ENCODE measurements at places on chromosomes 2 and 18.
A peak's percentile ranks its signal among the peaks of the same experiment; 100 is the strongest.

DNA sequence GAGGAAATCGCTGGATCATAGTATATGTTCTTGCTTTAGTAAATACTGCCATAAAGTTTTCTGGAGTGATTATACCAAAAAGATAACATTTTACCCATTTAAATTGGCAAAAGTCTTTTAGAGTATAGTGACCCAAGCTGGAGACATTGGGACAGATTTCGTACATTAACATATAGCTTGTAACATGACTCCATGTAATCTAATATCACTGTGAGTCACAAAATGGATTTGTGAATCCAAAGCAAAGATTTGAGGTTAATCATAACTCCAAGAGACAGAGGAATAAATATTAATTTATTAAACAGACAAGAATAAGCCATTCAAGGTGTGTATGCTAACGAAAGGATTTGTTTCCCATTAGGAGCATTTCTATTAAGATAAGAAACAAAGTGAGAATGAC is 45.0 kb upstream of the RMP24 start:
- DNase-seq, result no peak

- no peak for DNase-seq
These were observed 116.3 kb downstream of the ZBTB7C start for GRCh38 chr18:48292782-48293424.

GRCh38 chr2:64780041-64780440 is 126.3 kb upstream of the SERTAD2 start:
- no peak for DNase-seq

DNA sequence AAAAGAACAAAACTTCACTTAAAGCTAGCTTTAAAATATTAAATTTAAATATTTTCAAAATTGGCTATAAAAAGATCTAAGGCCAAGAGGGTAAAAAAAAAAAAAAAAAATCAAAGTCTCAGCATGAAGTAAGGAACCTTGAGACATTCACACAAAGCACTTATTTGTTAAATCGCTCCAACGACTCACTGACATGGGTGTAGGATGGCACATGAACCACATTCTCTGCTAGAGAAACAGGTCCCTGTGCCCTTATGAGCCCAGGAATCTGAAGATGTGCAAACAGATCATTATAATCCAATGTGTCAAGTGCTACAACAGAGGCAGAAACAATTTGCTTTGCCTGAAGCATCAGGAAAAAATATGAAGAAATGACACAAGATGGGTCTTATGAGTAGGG is 13.8 kb downstream of the LAPTM4A start:
- no peak for DNase-seq

DNA sequence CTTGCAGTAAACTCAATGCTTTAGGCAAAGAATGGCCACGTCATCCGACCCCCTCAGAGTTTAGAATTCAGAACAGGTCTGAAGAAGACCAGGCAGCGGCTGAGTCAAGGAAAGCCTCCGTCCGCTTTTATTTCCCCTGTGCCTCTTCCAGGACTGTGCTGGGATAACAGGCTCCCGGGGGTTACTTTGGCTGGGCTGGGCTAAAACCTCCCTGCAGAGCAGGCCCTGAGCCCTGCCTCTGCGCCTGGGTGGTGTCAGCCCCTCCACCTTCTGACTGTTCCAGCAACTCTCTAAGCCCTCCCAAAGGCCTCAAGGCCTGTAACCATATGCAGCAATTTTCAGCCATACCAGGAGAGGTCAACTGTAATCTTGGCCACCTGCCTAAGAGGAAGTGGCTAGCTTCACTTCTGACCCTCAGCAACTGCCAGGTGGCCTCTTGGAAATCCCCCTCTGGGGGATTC is 166.5 kb downstream of the RPIA start:
- DNase-seq, result no peak

DNA sequence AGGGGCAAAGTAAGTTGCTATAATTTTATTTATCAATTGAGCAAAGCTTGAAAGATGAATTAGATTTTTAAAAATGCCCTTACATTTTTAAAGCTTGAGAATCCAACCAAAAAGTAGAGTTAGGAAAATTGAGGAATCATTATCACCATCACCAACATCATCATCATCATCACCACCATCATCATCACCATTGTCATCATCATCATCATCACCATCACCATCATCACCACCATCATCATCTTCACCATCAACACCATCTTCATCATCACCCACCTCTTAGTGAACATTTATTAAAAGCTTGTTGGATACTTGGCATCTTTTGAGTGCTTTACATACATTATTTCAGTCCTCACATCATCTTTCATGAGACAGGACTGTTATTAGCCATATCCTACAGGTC is 504.4 kb upstream of the TNP1 start:
- DNase-seq, result no peak

DNA sequence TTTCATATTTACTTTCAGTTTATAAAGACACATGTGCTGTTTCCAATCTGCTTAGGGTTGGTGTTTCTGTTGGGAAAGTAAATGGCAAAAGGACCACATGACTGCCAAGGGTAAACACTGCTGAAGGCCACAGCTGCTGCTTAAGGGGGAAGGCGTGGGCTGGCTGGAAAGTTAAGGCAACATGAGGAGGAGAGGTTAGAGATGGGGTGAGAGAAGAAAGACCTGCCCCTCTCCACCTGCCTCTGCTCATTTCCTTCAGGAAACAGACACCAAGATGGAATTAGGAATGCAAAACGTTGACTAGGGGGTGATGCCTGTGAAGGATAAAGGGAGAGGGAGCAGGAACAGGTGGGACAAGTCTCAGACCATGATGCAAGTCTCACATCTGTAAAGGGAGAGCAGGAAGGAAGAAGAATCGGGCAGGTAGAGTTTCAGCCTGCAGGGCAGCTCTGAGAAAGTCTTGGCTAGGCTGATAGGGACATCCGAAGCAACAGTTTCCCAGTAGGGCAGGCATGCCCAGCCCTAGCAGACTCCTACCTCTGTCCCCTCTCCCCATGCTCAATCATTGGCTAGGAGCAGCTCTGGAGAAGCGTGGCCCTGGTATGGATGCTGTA is 86.0 kb downstream of the CDC42EP3 start:
- DNase-seq, result no peak

DNA sequence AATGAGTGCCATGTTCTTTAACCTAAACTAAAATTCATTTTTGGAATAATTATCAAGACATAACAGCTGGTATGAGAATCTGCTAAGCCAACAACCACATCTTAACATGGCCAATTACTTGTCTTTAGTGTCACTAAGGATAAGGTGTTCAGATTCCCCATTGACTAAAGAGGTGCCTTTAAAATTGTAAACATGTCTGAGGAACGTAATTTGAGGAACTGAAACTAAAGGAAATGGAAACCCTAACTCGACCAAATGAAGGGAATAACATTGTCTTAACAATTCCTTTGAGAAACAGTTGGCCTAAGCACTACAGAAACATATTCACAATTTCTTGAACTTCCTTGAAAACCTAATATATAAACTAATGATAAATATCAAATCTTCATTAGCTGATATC is 355.4 kb upstream of the GULP1 start:
- DNase-seq, result no peak

- DNase-seq, result no peak
These were observed 98.1 kb downstream of the THSD7B start for GRCh38 chr2:136863468-136863867.

DNA sequence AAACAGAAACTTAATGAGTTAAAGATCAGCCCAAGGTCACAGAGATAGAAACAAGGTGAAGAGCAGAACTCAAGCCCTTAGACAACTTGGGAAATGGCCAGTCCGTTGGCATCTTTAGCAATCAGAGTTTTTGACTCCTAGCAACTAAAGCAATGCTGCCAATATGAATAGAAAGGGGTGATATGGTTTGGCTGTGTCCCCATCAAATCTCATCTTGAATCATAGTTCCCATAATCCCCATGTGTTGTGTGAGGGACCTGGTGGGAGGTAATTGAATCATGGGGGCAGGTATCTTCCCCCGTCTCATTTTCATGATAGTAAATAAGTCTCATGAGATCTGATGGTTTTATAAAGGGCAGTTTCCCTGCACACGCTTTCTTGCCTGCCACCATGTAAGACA is 170.2 kb downstream of the DDX1 start:
- no peak for DNase-seq

GRCh38 chr2:71483246-71483645 is 29.9 kb downstream of the DYSF start:
- no peak for DNase-seq

GRCh38 chr2:128280901-128281321 is 37.8 kb downstream of the HS6ST1 start:
- DNase-seq, result peak; percentile 4

DNA sequence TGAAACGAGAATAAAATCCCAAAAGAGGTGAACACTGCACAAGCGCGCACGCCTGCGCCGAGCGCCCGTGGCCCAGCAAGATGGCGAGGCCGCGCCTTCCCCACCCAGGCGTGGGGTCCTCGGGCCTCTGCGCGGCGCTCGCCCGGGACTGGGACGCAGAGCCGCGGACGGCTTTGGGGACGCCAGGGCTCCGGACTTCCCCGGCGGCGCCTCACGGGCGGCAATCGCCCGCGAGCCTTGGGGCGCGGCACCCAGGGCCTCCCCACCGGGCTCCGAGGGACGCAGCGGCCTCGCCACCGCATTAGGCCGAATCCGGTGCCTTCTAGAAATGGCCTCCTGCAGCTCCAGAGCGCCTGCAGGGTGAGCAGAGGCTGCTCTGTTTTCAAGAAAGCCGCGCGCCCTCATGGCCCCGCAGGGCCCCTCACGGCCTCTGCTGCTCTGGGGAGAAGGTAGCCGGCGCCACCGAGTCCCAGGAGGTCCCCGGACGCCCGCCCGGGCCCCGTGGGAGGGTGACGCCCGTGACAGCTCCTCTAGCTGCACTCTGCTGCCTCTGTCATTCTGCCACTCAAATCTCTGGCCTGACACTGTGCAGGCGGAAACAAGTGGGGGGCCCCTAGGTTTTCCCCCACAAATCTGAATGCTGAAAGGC is 35.9 kb upstream of the POMC start:
- DNase-seq, result no peak

- DNase-seq, result no peak
These were observed 37.5 kb upstream of the WIPF1 start for GRCh38 chr2:174635015-174635593.

GRCh38 chr2:18566145-18566769 is 5.8 kb upstream of the RDH14 start:
- no peak for DNase-seq

- DNase-seq, result no peak
These were observed 447.5 kb upstream of the SLC14A2 start for GRCh38 chr18:45167631-45168280.

DNA sequence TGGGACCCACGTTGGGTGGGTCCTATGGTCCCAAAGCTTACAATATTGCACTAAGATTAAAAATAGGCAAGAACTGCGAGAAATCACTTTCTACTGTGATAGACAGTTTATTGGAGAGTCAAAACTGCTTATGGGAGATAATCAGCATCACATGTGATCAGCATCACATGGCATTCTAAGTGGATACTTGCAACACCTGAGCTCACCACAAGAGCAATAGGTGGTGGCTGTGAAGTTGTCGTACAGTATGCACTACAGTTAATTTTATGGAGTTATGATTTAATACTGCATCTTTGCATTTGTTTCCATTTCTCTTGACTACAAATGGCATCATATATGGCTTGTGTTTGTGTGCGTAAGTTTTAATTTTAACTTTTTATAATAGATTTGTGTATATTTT is 11.6 kb downstream of the PNO1 start:
- DNase-seq, result no peak

DNA sequence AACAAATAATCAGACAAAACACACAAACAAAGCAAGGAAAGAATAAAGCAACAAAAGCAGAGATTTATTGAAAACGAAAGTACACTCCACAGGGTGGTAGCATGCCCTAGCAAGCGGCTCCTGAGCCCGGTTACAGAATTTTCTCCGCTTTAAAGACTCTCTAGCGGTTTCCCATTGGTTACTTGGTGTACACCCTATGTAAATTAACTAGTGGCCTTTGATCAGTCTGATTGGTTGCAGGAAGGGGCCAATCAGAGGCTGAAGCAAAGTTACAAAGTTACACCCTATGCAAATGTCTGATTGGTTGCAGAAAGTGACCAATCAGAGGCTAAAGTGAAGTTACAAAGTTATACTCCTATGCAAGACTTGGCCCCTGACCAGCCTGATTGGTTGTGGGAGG is 242.9 kb downstream of the LDLRAD4 start:
- DNase-seq, result no peak

- DNase-seq, result no peak
These were observed 232.0 kb downstream of the SOCS6 start for GRCh38 chr18:70520867-70521266.
